ENCODE measurements at places on chromosomes 1 and 21. TPM values are rescaled to one million over a fixed set of nuclear protein-coding genes. Genes with fewer than 3 reads are reported as not detected.
A peak's percentile ranks its signal among the peaks of the same experiment; 100 is the strongest.

DNA sequence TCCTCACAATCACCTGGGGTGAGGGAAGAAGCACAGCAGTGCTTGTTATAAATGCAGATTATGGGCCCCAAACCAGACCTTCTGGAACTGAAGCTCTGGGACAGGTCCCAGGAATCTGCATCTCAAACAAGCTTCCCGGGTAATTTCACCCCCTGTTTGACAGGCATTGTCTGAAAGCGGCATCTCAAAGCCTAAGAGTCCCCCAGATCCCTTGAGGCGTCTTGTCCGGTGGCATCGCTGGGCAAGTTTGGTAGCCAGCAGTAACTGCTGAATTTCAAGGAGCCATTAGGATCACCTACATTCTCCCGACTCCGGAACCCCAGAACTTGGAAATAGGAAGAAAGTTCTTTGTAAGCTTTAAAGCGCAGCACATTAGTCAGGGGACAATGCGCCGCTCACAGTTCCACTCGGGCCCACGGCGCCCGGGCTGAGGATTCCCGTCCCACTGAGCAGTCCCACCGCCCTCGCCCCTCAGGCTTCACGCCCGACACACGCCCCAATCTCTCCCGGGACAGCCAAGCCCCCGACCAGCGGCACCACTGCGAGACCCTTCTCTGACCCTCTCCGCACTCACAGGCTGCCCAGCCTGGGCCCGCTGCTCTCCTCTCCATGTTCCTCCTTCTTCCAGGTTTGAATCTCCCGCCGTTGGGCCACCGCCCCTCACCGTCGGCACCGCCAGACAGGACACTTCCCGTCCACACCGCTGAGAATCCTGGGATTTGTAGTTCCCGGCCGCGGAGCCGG lies at the start of gene IQGAP3:
IQGAP3 (minus strand) TSS at position 647 of the 744 bp plus-strand sequence; CDS start at position 611, 36 bp downstream.
- H3K4me3 ChIP-seq: peak within 1 kb of the TSS; percentile 45
- no peaks in the 10 kb centered on the region for H3K4me1 ChIP-seq
- no peaks in the 10 kb centered on the region for H3K36me3 ChIP-seq
- peaks cover 4% of the 10 kb centered on the region for H3K27me3 ChIP-seq
- DNase-seq: peak; percentile 80

GRCh38 chr21:27813344-27813743 lies 846.5 kb upstream of the ADAMTS5 start:
- no peaks in the 10 kb centered on the region for H3K27me3 ChIP-seq
- no peaks in the 10 kb centered on the region for H3K36me3 ChIP-seq
- DNase-seq: no peak

DNA sequence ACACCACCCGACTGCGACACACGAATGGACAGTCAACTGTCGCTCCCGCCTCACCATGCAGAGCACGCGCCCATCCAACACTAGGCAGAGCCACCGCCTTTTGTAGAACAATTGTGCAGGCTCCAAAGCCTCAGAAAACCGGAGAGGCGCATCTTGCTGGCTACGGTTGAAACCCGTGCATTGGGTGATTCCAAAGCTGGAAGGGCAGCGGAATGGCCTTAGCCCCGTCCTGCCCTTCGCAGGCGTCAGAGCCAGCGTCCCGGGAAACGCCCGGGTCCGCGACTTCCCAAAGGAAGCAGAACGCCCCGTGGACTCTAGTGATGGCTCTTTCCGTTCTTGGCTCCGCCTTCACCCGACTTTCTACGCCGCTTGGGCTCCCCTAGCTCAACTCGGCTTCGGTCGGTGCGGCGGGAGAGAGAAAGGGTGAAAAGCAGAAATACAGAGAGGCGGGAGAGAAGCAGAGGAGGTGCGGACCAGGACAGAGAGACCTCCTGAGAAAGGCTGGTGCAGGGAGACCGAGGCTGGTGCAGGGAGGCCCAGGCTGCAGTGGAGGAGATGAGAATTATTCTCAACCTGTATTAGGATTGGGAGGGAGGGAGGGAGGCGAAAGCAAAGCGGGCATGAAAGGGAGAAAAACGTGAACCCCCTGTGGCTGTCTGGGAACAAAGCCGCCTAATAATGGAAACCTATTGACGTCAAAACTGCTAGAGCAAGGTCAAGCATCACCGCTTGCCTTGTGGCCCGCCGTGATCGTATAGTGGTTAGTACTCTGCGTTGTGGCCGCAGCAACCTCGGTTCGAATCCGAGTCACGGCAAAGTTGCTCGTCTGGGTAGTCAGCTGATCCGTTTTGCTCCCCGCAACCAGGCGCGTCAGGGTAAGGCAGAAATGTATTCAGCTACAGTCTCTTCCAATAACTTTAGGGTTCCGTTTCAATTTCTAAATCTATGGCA lies 99.5 kb downstream of the PRKAB2 start:
- no peaks in the 10 kb centered on the region for H3K36me3 ChIP-seq
- DNase-seq: no peak
- H3K27me3 ChIP-seq: peaks cover 64% of the 10 kb centered on the region
- no peaks in the 10 kb centered on the region for H3K4me1 ChIP-seq

DNA sequence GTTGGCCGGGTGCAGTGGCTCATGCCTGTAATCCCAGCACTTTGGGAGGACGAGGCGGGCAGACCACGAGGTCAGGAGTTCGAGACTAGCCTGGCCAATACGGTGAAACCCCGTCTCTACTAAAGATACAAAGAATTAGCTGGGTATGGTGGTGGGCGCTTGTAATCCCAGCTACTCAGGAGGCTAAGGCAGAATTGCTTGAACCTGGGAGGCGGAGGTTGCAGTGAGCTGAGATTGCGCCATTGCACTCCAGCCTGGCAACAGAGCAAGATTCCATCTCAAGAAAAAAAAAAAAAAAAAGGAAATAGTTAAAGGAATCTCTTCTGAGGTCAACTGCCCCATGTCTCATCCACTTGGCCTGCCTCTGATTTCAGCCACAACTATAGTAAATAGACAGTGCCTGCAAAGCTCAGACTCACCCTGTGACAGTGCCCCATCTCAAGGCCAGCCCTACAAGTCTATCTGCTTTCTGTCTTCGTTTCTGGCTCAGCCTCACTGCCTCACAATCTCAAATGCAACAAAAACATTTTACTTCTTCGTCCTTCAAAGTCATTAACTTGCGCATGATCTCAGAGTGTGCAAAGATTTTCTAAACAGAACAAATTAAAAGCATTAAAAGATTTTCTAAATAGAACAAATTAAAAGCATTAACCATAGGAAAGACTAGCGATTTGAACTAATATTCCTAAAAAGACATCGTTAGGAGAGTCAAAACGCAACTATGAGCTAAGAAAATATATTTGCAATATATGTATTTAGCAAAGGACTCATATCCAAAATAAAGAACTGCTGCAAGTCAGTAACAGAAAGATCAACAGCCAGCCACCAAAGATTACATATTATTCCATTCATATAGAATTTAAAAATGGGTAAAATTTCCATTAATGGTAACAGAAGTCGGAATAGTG lies 65.0 kb upstream of the PRDX6 start:
- no peak overlapping the region for H3K27ac ChIP-seq
- no peaks in the 10 kb centered on the region for H3K36me3 ChIP-seq
- no peak for DNase-seq
- no peak overlapping the region for H3K4me3 ChIP-seq

- no peaks in the 10 kb centered on the region for H3K36me3 ChIP-seq
- peak within 1 kb of the TSS; percentile 95 for H3K4me3 ChIP-seq
- no peaks in the 10 kb centered on the region for H3K27me3 ChIP-seq
- H3K4me1 ChIP-seq: peaks cover 19% of the 10 kb centered on the region
- DNase-seq: peak; percentile 88
These were observed at the start of gene URB1 for GRCh38 chr21:32392880-32393676. Gene URB1 (minus strand): TSS chr21:32393012. CDS start chr21:32392910, 102 bp downstream.

DNA sequence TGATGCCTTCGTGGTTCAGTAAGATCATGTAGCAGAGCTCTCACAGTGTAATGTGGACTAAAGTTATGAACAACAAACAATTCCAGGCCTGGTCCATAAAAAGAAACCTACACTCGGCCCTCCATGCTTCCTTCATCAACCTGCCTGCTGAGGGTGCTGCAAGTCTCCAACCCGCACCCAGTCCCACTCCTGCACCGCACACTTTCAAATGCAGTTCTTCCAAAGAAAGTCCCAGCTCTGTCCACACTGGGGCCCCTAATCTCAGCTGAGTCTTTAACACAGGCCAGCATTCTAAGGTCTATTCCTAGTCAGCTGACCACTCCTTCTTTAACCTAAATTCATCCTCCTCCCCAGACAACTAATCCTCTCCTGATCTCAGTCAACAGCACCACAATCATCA lies 71.5 kb upstream of the NR5A2 start:
- no peaks in the 10 kb centered on the region for H3K4me1 ChIP-seq
- no peak overlapping the region for H3K27ac ChIP-seq
- H3K36me3 ChIP-seq: no peaks in the 10 kb centered on the region
- no peak for DNase-seq
- H3K4me3 ChIP-seq: no peak overlapping the region

Gene CAMK1G
- total RNA-seq: not detected

- no peak for DNase-seq
- no peak overlapping the region for H3K4me3 ChIP-seq
- H3K4me1 ChIP-seq: no peaks in the 10 kb centered on the region
- no peak overlapping the region for H3K27ac ChIP-seq
- no peaks in the 10 kb centered on the region for H3K36me3 ChIP-seq
These were observed 352.9 kb downstream of the LTN1 start for GRCh38 chr21:28639737-28640136.

Measured in gastrocnemius medialis (tissue), 4 donors.